Osteocyte (in vitro differentiated cells): ENCODE measurements at places on chromosomes 6 and 20. TPM values are rescaled to one million over a fixed set of nuclear protein-coding genes. Genes with fewer than 3 reads are reported as not detected.
A peak's percentile ranks its signal among the peaks of the same experiment; 100 is the strongest.

DNA sequence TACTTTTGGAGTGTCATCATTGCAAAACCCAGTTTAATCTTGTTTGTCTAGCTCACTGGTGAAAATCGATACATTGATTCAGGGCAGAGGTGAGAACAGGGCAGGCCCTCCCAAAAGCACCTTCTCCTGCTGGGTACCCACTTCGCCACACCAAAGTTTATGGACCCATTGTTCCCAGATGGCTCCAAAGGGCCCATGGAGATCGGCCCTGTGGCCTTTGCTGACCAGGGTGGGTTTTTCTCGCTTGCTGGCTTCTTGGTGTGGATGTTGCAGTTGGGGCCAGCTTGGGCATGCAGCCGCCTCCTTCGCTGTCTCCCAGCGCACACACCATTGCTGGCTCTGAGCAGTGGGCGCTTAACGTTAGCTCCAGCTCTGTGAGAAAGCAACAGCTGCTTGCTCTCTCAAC lies 178.1 kb upstream of the PDE10A start:
- H3K27me3 ChIP-seq: peaks cover 8% of the 10 kb centered on the region
- no peaks in the 10 kb centered on the region for H3K4me1 ChIP-seq
- no peaks in the 10 kb centered on the region for H3K36me3 ChIP-seq

GSTA1 gene
- not detected in 2 replicates for total RNA-seq

DNA sequence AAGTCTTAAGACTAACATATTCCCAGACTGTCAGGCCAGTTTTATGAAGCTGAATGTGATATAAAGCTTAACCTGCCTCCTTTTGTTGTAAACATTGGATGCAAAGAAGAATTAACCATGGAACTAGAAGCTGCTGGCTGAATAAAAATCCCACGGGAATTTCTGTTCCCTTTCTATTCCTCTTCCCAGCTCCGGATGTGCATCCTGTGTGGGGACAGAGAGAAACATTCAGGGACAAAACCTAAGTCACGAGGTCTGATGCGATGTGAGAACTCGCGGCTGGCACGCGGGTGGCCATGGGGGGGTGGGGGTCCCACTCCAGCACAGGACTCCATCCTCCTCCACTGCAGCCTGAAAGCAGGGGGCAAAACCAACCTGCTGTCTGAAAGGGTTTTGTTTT lies 32.2 kb downstream of the RAMACL start:
- peaks cover 50% of the 10 kb centered on the region for H3K4me1 ChIP-seq
- DNase-seq: no peak
- no peak overlapping the region for H3K4me3 ChIP-seq
- no peaks in the 10 kb centered on the region for H3K27me3 ChIP-seq
- H3K27ac ChIP-seq: peak overlapping the region; percentile 88
- H3K36me3 ChIP-seq: peaks cover 19% of the 10 kb centered on the region

GRCh38 chr6:144152334-144152900 lies 2.1 kb downstream of the STX11 start:
- no peaks in the 10 kb centered on the region for H3K36me3 ChIP-seq
- no peak for DNase-seq
- peaks cover 21% of the 10 kb centered on the region for H3K4me1 ChIP-seq

DNA sequence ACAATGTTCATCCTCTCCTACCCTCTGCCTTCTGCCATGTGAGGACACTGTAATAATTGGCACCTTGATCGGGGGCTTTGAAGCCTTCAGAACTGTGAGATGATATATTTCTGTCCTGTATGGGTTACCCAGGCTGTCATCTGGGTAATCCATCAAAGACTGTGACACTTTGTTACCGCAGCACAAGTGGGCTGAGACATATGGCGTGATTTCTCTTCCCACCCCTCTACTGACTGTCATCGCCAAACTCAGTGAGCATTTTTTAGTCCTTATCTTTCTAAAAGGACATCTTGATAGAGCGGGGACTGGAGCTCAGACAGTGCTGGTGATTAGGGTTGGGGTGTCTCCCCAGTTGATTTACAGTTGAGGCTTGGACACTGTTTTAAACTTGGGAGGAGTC lies 10.4 kb upstream of the PLG start:
- no peaks in the 10 kb centered on the region for H3K36me3 ChIP-seq
- H3K4me1 ChIP-seq: no peaks in the 10 kb centered on the region

CDH4 gene
- total RNA-seq: 1.1 and 1.3 TPM in 2 replicates

- no peaks in the 10 kb centered on the region for H3K36me3 ChIP-seq
- peaks cover 17% of the 10 kb centered on the region for H3K27me3 ChIP-seq
- H3K4me3 ChIP-seq: no peak overlapping the region
- H3K27ac ChIP-seq: no peak overlapping the region
These were observed 127.0 kb downstream of the MAFB start for GRCh38 chr20:40562031-40562430.

GRCh38 chr6:48176645-48177308 lies 65.8 kb upstream of the PTCHD4 start:
- H3K27ac ChIP-seq: no peak overlapping the region
- no peaks in the 10 kb centered on the region for H3K27me3 ChIP-seq
- no peaks in the 10 kb centered on the region for H3K4me1 ChIP-seq
- no peak for DNase-seq
- no peak overlapping the region for H3K4me3 ChIP-seq
- H3K36me3 ChIP-seq: no peaks in the 10 kb centered on the region

PLN gene
- not detected in 2 replicates for total RNA-seq
